CD4-positive, alpha-beta T cell treated with Interleukin-15 for 1 hour (primary cell): ENCODE measurements at places on chromosomes 4 and X.
A peak's percentile ranks its signal among the peaks of the same experiment; 100 is the strongest.

GRCh38 chrX:18895189-18895951 lies 88.5 kb downstream of the PHKA2 start:
- DNase-seq, result no peak

GRCh38 chr4:2059046-2059725 lies at the start of gene NAT8L:
NAT8L (plus strand) TSS chr4:2059327; CDS start chr4:2059512, 185 bp downstream.
- DNase-seq, result no peak

DNA sequence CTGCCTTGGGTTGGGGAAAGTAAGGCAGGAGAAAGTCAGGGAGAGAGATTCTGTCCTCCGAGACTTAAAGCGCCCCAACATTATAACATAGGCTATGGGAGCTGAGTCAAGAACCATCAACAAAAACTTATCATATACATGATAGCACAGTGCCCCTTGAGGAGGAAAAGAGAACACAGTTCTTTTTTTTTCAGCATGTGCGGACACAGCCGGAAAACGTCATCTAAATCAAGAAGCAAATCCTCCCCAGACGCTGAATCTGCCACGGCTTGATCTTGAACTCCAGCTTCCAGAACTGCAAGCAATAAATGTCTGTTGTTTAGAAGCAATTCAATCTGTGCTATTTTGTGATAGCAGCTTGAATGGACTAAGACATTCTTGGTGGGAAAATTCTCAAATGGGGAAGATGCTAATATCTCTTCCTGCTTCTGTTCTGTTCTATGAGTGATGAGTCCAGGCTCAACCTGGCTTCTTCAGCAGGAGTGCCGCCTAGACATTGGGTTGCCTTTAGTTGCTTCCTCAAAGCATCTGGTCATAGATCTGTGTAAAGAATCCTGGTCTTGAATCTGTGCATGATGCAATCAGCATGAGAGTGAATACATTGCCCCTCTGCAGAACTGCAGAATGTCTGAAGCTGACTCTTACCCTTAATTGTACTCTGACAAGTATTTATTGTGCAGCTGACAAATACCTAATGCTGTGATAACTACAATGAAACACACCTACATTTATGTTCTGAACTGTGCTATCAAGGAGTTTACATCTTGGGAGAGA lies 549.8 kb upstream of the PRKX start:
- no peak for DNase-seq

DNA sequence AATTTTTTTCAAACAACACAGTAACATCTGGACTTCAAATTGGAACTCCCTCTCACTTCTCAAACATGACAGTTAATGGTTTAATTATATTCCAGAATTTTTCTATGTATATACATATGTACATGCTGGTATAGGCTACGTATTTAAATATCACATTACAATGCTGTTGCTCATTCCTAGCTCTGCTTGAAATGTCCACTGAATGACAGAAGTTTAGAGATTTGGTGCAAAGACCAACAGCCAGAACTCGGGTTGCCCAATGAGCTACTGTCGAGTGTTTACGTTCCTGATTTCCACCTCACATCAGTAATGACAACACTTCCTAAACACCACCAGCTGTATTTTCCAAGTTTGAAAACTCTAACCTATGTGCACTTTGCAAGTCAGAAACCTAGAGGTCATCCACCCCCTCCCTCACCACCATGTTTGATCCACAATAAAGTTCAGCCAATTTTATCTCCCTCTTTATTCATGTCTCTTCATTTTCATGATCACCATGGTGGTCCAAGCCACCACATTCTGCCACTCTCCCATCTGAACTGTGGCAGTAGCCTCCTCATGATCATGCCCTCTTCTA lies 49.3 kb upstream of the RPL34 start:
- DNase-seq, result no peak

- DNase-seq, result no peak
These were observed 44.7 kb downstream of the GALNT7 start for GRCh38 chr4:173213296-173213695.

- DNase-seq, result no peak
These were observed 167.5 kb upstream of the BOD1L1 start for GRCh38 chr4:13794819-13795565.

DNA sequence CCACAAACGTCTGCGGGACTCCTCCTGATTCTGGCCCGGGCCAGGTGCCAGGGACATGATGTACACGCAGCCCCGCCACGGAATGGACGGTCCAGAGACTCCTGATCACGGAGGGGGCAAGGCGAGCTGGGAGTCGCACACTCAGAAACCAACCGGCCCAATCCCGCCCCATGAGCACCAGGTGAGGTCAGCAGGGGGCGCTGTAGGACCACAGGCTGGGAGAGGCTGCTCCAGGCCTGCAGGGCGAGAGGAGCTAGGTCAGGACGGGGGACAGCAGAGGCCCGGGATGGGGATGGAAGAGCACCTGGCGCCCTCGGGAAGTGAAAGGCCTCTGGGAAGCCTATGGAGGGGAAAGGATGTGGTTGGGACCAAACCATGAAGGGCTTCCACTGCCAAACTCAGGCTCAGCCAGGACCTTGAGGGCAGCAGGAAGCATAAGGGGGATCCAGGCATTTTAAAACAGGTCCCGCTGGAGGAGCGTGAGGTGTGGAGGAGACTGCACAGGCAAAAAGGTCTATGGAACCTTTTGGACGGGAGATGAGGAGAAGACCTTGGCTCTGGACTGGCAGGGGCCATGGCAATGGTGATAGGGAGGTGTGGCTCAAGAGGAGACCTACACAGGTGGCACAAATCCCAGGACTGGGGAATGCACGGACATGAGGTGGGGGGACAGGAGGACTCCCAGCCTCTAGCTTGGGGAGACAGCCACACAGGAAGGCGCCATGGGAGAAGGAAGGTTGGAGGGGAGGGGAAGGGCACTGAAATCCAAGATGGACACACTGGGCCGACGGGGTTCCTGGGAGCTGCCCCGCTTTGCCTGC lies 79.2 kb downstream of the MTMR1 start:
- DNase-seq, result peak; percentile 57

- DNase-seq, result no peak
These were observed 81.2 kb downstream of the CBR4 start for GRCh38 chr4:168928875-168929274.

DNA sequence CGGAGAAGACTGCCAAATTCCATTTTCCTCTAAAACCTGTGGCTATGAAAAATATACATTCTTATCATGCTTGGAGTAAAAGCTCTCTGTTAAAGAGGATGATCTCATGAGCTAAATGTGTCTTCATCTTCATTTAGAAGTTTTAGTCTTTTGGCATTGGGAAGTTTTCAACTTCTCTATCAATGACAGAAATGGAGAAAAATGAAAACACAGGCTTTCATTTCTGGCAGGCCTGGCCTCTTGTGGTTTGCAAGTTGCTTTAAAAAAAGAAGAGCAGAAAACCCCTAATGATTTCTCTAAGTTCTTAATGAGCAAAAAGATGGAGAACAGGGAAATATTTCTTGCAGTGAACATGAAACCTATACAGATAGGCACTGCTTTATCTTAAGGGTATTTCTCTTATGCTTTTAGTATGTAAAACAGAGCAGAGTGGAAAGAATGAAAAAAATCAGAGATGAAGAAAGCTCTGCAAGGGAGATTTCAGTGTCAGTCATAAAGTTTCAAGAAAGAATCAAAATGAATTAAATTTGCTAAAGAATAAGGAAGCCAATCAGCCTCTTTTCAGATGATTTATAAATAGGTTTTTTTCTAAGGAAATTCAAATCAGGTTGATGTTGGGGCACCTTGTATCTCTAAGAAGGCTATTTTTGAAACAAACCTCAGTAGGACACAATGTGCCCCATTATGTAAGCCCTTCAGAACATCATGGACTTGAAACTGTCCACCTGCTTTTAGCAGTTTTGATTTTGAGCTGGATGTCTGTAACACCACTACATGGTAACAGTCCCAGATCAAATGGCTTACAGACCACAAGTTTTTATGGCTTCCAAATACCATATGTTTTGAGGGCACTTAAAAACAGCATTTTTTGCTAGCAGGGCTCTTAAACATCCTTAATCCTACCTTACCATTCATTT lies 225.0 kb downstream of the GRIA3 start:
- no peak for DNase-seq

DNA sequence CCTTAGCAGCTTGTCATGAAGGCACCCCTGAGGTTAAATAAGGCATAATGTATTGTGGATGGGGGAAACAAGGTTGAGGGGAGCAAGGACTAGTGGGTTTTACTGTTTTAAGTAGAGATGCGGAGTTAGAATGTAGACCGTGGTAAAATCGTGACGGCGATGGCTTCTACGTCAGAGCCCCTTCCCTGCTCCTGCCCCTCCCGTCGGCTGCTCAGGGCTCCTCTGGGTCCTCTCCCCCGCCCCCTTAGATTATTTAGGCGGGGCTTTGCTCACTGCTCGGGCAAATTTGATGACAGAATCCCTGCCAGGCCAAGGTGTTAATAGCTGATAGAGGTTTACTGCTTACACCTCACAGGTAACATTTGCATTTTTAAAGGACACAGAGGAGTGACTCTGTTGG lies 2.3 kb downstream of the FRMPD3 start:
- peak; percentile 24 for DNase-seq

DNA sequence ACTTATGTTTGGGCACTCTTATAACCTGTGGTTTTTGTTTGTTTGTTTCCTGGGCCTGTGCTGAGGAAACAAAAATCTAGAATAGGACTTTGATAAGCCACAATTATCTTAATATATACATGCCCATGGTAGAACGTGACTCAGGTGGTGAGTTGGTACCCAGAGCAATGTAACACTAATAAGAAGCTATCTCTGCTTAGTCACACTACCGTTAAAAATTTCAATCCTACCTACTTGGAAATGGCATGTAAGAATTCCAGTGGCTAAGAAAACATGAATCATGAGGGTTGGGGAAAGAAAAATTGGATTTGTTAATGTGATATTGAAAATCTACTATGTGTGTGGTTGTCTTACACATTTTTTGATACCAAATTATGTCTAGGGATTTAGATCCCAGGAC lies 30.5 kb upstream of the ADGRG2 start:
- DNase-seq, result no peak

- no peak for DNase-seq
These were observed 179.4 kb downstream of the QDPR start for GRCh38 chr4:17332478-17332877.

DNA sequence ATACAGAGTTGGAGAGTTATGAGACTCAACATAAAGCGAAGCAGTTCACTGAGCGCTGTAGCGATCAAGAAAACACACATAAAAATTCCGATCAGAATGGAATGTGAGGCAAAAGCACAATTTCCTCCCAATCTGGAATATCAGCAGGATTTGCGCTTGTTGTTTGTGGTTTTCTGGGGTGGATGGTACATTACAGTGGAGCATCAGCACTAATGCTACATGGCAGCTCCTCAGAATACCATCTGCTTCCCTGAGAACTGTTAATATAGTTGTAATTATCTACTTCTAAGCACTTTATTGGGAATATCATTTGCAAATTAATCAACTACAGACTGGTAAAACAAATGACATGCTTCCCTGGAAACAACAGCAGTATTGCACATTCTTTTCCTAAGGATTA lies 324.1 kb upstream of the PPARGC1A start:
- no peak for DNase-seq

- DNase-seq, result no peak
These were observed 52.6 kb upstream of the ZFP42 start for GRCh38 chr4:187942968-187943367.

GRCh38 chrX:112066813-112067212 lies 15.8 kb downstream of the TRPC5 start:
- DNase-seq, result no peak

DNA sequence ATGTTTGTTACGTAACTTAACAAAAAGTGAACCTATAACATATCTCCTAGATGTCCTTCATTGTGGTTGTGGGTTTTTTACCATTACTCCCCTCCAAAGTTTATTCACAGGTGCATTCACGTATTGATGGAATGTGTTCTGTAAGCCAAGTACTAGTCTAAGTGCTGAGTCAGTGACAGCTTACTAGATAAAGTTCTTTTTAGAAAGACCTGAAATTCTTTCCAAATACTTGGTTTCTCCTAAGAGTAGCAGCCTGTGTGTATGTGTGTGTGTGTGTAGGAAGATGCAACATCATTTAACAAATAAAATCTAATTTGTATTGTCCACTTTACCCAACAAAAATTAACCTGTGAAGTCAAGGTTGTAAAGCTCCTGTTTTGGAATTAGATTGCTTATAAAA lies 22.1 kb downstream of the NAP1L5 start:
- no peak for DNase-seq

DNA sequence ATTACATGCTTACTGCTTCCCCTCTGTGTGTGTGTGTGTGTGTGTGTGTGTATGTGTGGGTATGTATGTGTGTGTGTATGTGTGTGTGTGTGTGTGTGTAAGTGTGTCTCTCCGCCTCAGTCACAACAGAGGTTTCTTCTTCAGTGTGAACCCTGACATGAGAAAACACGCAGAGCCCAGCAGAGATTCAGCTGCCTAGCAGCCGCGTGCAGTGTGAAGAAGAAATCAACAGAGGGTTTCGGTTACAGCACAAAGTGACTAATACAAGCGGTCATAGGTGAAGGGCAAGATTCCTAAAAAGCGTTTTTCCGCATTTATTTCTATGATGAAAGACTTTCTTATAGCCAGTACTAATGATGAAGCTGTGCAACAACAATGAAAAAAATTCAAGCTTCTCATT lies 55.3 kb upstream of the ZFP42 start:
- DNase-seq, result no peak

GRCh38 chr4:186019269-186019668 lies 49.7 kb upstream of the TLR3 start:
- no peak for DNase-seq

GRCh38 chr4:38867478-38868058 lies at the start of gene FAM114A1:
FAM114A1 (plus strand) TSS chr4:38867806; CDS start chr4:38878079, 10,273 bp downstream.
- DNase-seq, result peak; percentile 32

DNA sequence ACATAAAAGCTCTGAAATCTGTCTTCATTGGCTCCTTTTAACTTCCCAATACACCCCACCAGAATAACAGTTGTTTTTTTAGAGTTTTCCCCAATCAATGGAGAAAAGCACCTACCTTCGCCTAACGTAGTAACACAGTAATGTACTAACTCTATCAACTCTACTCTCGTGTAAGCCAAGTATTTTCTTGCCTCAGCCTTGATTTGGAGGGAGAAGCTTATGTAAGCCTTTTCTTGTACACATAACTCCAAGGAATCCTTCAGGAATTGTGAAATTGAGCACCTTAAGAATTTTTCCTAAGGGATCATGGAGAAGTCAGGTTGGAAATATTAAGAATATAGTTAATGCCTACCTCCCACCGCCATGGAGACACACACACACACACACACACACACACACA lies 181.2 kb downstream of the RAPGEF2 start:
- DNase-seq, result no peak

- no peak for DNase-seq
These were observed 110.1 kb downstream of the COX18 start for GRCh38 chr4:72959411-72959810.

DNA sequence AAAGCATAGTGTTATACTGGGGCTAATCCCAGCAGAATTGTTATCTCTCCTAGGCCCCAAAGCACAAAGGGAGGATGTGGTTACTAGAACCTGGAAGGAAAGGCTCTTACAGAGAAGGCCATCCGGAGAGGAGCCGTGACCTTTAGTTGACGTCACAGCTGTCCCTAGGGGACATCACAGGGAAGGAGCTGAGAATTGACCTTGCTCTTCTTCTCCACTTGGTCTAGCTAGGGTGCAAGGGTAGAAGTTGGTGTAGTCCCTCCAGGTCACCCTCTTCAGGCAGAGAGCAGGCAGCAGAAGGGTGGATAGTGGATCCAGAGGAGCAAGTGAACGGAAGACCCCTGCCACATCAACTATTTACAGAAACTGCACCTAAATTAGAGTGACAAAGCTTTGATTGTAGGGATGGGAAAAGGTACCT lies 22.8 kb upstream of the FGF2 start:
- no peak for DNase-seq
